NK-92 treated with Interleukin-12 subunit alpha and Interleukin-12 subunit beta, amount 100 ng/mL, for 24 hours (cell line): ENCODE measurements at places on chromosomes 1 and 21.

DNA sequence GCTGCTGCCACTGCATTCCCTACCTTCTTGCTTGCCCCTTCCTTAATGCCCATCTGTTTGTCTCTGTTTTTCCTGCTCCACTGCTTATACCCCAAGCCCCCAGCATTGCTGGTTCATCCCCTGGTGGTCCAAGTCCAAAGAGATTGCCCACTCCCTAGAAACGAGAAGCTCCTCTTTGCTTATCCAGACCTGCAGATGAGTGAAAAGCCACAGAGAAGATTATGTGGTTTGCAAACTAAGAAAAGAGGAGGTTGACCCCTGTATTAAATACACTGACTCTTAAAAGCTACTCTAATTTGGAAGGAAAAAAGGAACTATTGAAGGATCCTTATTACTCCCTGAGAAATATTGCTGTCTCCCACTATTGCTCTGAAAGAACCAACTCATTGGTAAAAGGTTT is 146.8 kb upstream of the RAB4A start:
- no peak for DNase-seq

GRCh38 chr1:226589008-226589733 is 40.6 kb downstream of the STUM start:
- DNase-seq, result no peak

DNA sequence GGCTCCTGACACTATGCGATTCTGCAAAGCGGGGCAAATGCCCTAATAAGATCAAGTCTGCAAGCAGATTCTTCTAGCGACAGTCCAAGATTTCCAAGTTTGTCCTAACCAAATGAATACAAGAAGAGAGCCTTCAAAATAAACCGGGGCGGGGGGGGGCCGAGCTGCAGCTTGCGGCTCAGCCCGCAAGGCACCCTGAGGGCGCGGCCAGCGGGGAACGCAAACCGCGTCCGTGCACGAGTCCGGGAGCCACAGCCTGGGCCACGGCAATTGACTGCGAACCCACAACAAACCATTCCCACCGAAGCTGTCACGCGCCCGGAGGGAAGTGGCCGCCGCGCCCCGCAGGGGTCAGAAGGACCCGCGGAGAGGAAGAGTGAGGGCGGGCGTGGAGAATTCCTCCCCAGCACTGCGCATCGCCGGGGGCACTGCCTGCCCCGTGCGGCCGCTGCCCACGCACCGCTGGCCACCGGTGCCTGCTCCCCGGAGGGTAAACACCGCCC is 687 bp downstream of the TGFBR3 start:
- no peak for DNase-seq

GRCh38 chr1:157574836-157575235 is 22.5 kb upstream of the FCRL5 start:
- no peak for DNase-seq

DNA sequence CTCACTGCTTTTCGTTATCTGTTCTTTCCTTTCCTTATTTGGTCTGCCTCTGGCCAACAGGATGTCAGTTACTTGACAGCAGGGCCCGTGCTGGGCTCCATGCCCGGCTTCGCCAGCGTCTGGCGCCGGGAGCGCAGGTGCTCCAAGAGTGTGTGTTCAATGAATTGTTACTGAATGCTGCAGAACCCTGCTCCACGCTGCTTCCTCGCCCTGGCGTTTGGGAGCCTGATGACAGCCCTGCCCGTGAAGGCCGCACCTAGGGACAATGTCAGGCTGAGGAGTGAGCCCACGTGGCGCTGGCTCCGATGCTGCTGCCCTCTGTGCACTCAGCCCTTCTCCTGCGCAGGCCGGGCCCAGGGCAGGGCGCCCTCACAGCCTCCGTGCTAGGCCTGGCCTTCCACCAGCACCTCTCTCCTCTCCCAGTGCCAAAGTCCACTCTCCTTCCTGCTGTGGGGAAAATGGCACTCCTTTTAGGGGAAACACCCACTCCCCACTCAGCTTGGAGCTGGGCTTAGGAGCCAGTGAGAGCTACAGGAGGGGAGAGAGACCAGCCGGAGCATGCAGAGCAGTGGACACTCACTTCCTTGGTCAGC is 51.4 kb downstream of the ACBD3 start:
- DNase-seq, result no peak

- DNase-seq, result no peak
Measured at GRCh38 chr1:228341450-228341813, 65.2 kb downstream of the TRIM11 start.

GRCh38 chr1:152737997-152738396 is 19.8 kb upstream of the KPRP start:
- DNase-seq, result no peak

- DNase-seq, result no peak
Measured at GRCh38 chr21:41809891-41810596, 43.2 kb upstream of the RIPK4 start.

GRCh38 chr1:9877962-9878361 is 32.1 kb downstream of the CTNNBIP1 start:
- no peak for DNase-seq

- DNase-seq, result no peak
Measured at GRCh38 chr1:41417746-41418145, 56.5 kb downstream of the FOXO6 start.

DNA sequence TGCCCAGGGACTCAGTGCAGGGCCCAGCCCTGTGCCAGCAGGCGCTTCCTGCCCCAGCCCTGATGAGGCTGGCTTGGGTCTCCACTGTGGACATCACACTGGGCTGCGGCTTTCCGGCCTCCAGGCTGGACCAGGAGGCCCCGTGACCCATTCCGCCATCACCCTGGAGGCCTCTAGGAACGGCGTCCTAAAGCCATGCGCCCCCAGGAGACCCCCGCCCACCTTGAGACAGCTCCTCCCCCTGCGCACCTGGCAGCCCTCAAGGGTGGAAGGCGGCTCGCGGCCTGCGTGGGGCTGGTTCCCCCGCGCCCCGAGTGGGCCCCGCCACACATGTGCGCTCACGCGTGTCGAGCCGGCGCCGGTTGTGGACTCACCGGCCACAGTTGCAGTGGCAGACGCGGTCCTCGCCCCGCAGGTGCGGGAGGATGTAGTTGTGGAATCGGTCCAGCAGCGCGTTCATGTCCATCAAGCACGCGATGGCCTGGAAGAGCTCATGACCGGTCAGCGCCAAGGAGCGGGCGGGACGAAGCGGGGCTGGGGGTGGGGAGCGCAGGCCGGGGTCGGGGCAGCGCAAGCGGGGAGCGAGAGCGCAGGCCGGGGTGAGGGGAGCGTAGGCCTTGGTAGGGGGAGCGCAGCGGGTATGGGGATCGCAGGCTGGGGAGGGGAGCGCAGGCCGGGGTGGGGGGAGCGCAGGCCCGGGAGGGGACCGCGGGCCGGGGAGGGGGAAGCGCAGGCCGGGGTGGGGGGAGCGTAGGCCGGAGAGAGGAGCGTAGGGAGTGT is 924 bp downstream of the TMEM240 start:
- no peak for DNase-seq

DNA sequence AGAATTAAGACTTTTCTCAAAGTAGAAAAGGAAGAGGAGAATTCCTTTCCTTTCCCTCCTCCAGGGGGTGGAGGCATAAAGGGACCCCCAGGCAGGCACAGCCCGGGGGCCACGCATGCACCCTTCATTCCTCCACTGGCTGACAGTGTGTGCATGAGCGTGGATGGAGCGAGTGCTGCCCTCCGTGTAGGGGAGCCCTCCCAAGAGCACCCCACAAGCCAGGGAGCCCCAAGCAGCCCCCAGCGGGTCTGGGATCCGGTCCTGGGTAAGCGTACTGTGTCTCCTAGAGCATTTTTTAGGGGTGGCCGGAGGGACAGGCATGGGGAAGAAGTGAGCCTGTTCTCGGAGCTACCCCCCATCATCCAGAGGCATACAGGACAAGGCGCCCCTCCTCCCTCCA is 120.5 kb downstream of the SIK1 start:
- DNase-seq, result no peak

- no peak for DNase-seq
Measured at GRCh38 chr21:34935452-34935851, 113.7 kb downstream of the RUNX1 start.

DNA sequence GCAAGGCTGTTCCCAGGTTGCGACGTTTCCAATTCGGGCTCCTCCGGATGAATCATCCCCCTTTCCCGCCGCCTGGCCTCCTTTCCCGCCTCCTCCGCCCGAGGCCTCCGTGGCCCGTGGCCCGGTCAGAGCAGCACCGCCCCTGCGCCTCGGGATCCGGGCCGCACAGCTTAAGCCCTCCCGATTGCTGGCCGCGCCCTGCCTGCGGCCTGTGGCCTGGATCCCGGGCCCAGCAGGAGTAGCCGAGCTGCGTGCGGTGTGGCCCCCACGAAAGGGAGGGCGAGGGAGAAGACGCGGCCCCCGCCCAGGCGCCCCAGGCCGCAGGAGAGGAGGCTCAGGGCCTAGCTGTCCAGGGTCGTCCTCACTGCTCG is 1.0 kb downstream of the TMEM200B start:
- no peak for DNase-seq

- no peak for DNase-seq
Measured at GRCh38 chr21:40687625-40688024, 159.3 kb downstream of the DSCAM start.

- no peak for DNase-seq
Measured at GRCh38 chr1:247854899-247855545, 2.0 kb upstream of the TRIM58 start.

DNA sequence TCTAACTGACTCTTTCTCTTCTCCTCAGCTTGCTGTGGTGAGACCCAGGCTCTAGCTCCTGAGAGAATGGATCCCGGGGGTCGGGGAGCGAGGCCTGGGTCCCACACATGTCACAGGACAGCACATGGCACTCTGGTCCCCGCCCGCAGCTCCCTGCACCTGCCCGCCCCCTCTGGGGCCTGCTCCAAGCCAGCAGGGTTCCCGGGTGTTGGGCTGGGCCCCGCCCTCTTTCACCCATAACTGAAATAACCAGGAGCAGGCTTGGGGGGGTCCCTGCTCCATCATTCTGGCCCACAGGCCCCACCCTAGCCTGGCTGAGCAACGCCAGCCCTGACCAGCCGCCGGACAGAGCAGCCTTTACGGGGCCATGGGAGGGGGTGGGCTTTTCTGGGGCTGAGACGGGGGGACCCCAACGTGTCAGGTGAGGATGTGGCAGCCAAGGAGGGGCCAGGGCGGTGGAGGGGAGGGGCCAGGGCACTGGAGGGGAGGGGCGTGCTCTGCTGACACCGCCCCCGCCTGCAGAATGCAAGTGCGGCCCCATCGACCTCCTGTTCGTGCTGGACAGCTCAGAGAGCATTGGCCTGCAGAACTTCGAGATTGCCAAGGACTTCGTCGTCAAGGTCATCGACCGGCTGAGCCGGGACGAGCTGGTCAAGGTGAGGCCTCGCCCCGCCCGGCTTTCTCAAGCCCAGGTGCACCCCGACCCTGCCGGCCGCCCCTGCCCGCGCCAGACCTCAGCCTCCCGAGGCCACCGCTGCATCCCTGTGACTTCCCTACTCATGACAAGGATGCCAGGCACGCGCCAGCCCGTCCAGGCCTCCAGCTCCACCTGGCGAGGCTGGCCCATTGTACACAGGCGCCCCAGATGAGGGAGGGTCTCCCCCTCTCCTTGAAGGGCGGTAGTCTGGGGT is 19.4 kb downstream of the COL6A1 start:
- DNase-seq, result no peak

DNA sequence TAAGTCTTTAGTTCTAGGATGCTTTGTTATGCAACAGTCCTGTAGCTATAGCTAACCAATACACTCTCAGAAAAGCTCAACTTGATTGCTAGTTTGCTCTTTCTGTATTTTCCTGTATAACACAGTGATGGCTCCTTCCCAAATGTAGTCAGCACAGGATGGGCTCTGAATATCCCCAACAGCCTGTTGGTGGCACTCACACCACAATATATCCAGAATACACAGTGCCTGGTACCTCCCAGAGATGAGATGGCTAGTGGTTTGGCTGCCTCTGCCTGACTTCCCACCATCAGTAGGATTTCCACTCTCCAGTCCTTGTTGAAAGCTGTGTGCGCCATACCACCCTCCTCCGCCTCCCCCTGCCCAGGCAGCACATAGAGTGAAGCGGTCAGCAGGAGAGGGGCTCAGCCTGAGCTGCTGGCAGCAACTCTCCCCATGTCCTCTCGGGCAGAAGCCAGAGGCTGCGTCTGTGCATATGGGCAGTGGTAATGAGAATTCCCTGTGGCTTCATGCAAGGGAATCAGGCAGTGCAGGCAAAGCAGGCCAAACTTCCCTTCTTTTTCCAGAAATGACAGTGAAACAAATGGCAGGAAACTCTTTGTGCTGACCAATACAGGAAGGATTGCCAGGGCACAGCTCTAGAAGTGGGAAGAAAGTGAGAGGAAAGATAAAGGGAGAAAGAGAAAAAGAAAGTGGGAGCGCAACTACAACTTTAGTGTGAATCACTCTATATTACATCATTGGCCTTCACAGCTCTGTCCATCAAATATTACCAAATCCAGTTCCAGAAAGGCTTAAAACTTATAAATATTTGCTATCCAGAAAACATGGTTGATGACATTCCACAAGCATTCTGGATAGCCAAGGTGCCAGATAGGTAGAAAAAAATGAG is 49.7 kb downstream of the LMX1A start:
- no peak for DNase-seq

DNA sequence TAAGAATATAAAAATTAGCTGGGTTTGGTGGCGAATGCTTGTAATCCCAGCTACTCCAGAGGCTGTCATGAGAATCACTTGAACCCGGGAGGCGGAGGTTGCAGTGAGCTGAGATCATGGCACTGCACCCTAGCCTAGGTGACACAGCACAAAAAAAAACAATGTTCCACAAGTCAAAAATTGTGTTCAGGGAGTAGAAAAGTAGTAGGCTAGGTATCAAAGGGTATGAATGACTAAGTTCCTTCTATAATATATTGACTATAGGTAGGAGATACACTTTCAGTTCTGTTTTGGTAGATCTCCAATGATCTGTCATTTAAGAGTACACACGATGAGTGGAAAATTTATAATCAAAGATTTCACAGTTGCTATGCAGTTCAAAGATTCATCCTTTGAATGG is 16.7 kb downstream of the USP48 start:
- no peak for DNase-seq

DNA sequence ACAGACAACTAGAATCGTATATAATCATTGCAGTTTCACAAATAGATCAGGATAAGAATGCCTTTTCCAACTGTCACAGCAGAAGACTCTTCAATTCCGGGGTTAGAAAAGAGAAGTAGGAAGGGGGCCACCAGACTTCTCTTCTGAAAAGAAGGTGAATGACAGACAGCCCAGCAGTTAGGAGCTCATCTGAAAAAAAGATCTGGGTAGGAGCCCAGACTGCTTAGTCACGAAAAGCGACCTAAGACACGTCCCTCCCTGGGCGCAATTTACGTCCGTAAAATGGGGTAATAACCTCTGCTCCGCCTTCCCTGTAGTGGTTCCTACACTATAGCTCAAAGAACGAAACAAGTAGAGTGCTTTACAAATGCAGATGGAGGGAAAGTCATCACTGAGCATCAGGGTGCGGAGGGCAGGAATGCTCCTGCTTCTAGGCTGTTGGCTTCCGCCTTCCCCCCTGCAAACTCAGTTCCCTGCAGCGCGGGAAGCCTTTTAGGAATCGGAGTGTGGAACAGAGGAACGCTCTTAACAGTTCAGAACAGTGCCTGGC is 582 bp downstream of the ORC1 start:
- DNase-seq, result peak; percentile 52

GRCh38 chr1:59565611-59566410 is 248.9 kb upstream of the HOOK1 start:
- no peak for DNase-seq

- no peak for DNase-seq
Measured at GRCh38 chr1:14522077-14522925, 76.2 kb upstream of the KAZN start.

GRCh38 chr21:36065497-36066036 is 4.3 kb upstream of the CBR1 start:
- DNase-seq, result no peak
